ENCODE measurements at places on chromosomes 3 and 15.

DNA sequence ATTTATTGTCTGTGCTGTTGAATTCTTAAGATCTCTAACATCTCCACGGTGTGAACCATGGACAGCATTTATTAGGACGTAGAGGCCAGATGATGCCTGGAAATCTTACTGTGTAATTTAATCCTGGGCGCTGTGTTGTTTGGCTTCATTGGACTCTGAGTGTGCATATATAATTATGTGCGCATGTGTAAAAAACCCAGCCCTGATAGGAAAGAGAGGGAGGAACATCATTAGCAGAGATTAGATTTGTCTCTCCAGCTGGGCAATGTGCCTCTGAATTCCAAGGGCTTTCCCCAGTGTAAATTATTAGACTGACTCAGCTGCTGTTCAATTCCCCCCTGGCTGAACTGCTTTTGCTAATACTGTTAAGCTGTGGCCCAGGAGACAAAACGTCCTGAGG is 39.6 kb downstream of the MAP3K13 start:
- DNase-seq, result no peak

GRCh38 chr15:99976811-99977271 is 243.6 kb upstream of the LYSMD4 start:
- peak; percentile 70 for DNase-seq

GRCh38 chr3:118151164-118151563 is 883.5 kb downstream of the IGSF11 start:
- DNase-seq, result no peak

GRCh38 chr15:66842710-66843441 is 140.8 kb downstream of the SMAD6 start:
- DNase-seq, result peak; percentile 49

- peak; percentile 84 for DNase-seq
These were observed 70.7 kb downstream of the WNT5A start for GRCh38 chr3:55416331-55416821.
